ENCODE measurements at places on chromosomes 11 and 22. TPM values are rescaled to one million over a fixed set of nuclear protein-coding genes. Genes with fewer than 3 reads are reported as not detected.

Gene OR5P2
- not detected for polyA plus RNA-seq

Gene PNPLA5
- not detected for polyA plus RNA-seq

Gene FOSL1
- 7.5 TPM for polyA plus RNA-seq

Gene RGL4
- 0.32 TPM for polyA plus RNA-seq

Gene GRAP2
- polyA plus RNA-seq: 1.7 TPM

Gene NAALAD2
- 1.7 TPM for polyA plus RNA-seq

Gene NPAS4
- polyA plus RNA-seq: 2.4 TPM
